ENCODE measurements at places on chromosomes 2 and 18.

DNA sequence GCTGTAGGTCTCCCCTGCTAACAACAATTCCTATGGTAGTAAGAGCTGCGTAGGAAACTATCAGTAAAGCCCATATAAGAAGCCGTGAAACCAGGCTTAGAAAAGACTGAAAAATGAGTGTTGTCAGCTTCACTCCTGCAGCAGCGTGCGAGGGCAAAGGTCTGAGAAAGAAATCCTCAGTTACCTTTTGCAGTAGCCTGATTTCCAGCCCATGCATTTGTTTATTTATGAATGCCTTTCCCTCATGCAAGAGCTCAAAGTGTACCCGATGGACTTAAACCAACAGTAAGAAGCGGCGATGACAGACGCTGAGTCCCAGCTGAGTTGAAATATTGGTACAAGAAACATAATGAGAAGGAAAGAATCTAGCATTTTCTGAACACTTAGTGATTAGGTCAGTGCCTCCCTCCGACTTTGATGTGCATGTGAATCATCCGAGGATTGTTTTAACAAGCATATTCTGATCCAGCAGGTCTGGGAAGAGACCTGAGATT is 15.0 kb upstream of the POLI start:
- no peak for DNase-seq

DNA sequence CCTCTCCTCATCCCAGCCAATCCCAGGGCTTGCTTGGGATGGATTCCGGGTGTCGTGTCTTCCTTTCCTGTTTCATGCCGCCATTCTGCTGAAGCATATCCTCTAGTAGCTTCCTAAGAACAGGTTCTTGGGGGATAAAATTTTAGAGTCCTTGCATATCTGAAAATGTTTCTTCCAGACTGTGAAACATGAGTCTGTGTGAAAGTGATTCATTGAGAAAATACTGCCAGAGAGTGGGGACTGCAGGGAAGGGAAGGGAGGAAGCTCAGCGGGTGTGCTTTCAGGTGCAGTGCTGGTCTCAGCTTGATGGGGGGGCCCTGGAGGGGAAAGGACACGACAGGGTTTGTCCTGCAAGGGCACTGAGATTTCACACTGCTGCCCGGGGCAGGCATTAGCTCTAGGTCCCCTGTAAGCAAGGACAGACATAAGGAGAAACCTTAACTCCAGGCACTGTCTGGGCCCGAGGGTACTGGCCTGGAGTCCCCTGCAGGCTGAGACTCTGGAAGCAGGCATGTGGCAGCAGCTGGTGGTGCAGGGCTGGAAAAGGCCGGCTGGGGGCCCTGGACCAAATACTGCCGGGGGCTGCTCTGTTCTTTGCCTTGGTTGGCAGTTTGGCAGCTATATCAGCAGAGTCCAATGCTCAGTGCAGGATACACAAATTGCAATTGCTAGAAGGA is 97.6 kb upstream of the HS6ST1 start:
- DNase-seq: no peak

DNA sequence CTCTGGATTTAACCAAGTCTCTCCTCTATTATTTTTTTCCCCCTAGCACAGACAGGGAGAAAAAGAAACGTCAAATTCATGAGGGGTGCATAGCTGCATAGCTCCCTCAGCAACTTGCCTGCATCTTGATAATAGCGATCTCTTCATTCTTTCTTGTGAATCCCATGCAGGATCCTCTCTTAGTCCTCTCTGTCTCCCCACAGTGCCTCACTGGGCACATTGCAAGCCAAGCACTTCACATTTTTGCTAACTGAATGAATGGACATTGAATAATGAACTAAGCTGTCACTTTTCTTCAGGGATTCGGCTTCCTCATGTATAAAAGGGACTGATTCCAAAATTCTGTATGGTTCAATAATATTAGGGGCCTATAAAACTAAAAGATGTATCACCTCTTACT is 2.9 kb upstream of the EPB41L3 start:
- DNase-seq: no peak

- no peak for DNase-seq
These were observed 145.6 kb downstream of the METTL4 start for GRCh38 chr18:2425426-2426317.

GRCh38 chr2:7749895-7750559 is 832.8 kb downstream of the RNF144A start:
- no peak for DNase-seq

DNA sequence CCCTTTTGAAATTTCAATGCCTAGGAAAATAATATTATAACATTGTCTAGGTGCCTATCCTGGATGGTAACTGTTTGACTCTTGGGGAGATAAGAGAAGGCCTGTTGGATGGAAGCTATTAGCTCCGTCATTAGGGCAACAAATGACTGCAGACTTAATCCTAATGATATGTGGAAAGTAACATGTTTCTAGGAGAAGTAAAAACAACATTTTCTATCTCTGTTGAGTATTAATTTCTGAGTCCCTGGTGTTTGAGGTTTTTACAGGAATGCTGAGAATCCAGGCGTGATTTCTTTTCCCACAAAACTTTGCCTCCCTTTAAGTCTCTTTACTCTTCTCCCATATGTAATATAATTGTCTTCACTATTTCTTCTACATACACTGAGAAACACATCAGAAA is 159.1 kb downstream of the GALNT1 start:
- DNase-seq: no peak

GRCh38 chr2:391696-392095 is 103.8 kb upstream of the ALKAL2 start:
- DNase-seq: no peak
